HL-60 (cell line): ENCODE measurements at places on chromosomes 1 and 21.

GRCh38 chr1:172905452-172905851, 145.3 kb downstream of the TNFSF18 start:
- no peak for DNase-seq

DNA sequence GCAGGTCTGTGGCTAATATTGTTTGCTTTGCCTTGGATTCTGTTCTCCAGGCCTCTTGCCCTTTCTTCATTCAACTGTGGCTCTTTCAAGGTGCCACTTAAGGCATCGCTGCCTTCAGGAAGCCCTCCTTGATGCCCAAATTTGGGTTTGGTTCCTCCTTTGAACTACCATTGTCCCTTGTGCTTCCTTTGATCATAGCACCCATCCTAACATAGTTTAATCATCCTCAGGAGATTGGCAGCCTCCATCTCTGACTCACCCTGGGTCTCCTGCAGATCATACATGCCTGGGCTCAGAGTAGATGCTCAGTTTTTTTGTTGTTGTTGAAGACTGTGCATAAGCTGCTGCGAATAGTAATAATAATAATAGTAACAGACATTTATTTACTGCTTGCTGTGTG, 54.4 kb upstream of the ACOT11 start:
- DNase-seq: no peak

DNA sequence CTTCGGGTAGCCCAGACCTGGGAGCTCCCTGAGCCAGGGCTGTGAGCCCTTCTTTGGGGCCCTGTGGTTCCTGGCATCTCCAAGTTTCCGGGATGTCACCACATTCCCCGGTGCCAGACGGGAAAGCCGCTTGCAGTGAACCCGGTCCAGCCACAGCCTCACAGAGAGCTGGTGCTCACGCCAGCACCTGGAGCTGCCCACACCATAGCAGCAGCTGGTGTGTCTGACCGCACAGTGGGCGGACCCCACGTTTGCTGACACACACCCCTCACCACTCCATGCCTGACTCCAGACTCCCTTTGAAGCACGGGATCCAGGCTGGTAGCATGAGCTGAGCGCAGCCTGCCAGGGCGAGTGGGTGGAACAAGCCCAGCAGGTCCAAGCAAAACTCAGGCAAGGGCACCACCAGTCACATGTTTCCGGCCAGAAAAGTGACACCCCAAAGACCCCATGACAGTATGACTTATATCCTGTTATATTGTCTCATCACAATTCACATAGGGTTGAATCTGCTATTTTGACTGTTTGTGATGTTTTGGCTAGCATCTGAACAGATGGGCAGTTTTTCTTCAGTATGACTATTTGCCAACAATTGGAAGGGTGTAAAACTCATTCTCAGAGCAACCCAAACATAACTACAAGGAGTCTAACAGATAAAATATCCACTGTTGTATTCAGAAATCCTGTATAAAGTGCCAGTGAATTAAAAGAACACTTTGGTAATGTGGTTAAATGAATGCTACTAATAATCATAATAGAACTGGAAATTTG, 285.4 kb downstream of the SMYD3 start:
- no peak for DNase-seq

DNA sequence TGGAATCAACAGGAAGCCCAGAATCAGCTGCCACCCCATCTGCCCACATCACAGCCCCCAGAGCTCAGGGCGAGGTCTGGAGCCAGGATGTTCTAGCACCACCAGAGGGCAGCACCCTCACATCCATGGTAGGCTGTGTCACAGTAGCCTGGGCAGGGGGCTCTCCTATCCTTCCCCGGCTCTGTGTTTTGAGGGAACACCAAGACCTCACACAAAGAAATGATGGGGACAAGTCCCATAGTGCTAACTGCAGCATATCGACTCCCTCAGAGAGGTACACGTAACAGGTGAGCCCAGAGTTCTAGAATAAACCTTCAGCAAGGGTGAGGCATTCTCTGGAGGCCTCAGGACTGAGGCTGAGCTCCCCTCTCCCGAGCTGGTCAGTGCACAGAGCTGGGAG, 2.3 kb upstream of the KCNC4 start:
- DNase-seq: peak; percentile 53

- no peak for DNase-seq
Observed at GRCh38 chr1:202642619-202643291, 67.5 kb downstream of the SYT2 start.

DNA sequence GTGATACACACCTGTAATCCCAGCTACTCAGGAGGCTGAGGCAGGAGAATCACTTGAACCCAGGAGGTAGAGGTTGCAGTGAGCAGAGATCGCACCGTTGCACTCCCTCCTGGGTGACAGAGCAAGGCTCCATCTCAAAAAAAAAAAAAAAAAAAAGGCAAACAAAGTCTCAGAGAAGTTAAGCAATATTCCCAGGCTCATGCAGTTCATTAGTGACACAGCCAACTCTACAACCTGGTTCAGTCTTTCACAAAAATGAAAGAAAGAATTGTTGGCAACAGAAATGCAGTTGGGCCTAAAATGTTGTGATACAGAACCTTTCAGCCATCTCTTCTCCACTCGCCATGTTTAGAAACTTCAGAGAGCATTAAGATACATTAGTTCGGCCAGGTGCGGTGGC, 242.1 kb downstream of the LTN1 start:
- no peak for DNase-seq

- DNase-seq: no peak
Observed at GRCh38 chr21:31538816-31539215, 120.7 kb upstream of the SOD1 start.

DNA sequence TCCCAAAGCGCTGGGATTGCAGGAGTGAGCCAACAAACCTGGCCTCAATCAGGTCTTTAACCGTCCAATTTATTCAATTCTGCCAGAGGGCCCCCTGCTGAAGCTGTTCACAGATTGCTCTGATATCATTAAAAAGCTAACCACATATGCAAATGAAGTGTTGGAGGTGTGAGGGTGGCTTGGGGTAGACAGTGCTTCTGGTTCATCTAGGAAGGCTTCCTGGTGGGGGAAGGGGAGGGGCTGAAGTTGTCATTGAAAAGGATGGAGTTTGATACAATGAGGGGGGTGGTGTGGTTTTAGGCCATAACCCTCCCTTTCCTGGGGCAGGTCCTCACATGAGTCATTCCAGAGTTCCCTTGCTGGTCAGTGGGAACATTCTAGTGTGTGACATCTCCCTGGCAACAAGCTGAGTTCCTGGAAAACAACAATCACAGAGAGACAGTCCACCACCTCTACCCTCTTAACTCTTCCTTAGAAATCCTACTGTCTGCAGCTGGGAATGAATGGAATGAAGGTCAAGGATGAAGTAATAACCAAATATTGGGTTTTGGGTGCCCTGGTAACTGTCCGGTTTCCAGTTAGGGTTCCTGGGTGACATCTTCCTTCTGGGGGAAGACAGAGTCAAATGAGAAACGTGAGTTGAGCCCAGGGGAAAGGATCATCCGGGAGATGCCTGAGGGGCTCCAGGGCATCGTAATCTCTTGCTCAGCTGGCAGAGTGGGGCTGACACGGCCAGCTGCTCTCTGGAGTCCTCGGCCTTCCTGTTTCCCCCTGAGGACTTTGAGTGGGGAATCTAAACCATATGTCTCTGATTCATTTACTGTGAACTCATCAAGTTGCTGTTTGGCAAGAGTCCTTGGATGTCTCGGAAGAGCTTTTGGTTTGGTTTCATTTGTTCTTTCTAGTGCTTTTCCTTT, 32.2 kb downstream of the BATF3 start:
- no peak for DNase-seq

DNA sequence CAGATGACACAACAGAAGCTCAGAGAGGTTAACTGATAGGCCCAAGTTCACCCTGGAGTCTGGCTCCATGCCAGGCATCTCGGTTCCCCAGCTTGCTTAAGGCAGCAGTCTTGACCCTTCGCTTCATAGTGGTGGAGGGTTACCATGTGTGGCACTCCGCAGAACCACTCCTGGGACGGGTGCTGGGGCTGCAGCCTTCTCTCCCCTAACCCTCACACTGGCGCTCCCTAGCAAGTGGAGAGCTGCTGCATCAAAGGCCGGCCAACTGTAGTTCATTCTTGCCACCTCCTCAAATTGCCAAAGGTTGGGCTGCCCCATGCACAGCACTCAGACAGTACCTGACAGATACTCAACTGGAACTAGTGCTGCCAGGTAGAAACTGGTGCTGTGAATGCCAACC, 70.2 kb upstream of the KCND3 start:
- DNase-seq: no peak

DNA sequence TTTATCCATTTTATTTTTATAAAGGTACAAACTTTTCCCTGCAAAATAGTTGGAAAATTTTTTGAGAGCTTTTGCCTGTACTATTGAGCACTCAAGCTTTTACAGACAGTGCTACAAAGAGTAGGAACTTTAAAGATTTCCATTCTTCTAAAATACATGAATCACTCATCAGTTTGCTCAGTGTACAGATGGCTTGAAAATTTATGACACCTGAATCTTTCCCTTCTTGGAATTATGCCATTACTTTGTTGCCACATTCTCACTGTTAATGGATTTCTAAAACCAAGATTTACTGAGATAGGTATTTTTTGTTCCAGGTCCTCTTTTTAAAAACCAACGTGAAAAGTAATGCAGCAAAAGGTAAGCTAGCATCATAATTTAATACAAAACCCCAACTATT, 76.0 kb downstream of the GPATCH2 start:
- DNase-seq: no peak

- DNase-seq: no peak
Observed at GRCh38 chr1:237183963-237184540, 142.1 kb downstream of the RYR2 start.

GRCh38 chr1:70790232-70790923, 257.2 kb downstream of the PTGER3 start:
- DNase-seq: no peak

- no peak for DNase-seq
Observed at GRCh38 chr1:1019122-1019999, 559 bp upstream of the AGRN start.

GRCh38 chr1:182054698-182055326, 6.7 kb downstream of the ZNF648 start:
- peak; percentile 75 for DNase-seq

GRCh38 chr1:157671895-157672294, 28.7 kb downstream of the FCRL3 start:
- no peak for DNase-seq

DNA sequence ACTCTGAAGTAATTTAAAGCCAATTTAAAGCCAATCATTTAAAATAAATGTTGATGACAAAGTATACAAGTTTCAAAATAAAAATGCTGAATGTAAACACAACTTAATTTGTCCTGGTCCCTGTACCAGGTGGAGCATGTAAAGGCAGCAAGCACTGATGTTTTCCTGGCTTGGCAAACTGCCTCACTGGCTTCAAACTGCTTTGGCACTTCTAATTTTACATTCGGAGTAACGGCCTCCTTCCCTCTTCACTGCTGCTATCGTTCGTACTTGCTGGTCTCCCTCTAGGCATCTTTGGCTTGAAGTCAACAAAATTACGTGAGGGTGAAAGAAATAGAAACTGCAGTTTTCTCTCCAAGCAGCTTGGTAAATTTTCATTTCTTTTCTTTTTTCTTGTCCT, 287.9 kb downstream of the LTN1 start:
- DNase-seq: no peak

GRCh38 chr1:173410133-173410793, 66.9 kb upstream of the PRDX6 start:
- no peak for DNase-seq

GRCh38 chr21:31804008-31804394, 68.8 kb upstream of the HUNK start:
- no peak for DNase-seq

DNA sequence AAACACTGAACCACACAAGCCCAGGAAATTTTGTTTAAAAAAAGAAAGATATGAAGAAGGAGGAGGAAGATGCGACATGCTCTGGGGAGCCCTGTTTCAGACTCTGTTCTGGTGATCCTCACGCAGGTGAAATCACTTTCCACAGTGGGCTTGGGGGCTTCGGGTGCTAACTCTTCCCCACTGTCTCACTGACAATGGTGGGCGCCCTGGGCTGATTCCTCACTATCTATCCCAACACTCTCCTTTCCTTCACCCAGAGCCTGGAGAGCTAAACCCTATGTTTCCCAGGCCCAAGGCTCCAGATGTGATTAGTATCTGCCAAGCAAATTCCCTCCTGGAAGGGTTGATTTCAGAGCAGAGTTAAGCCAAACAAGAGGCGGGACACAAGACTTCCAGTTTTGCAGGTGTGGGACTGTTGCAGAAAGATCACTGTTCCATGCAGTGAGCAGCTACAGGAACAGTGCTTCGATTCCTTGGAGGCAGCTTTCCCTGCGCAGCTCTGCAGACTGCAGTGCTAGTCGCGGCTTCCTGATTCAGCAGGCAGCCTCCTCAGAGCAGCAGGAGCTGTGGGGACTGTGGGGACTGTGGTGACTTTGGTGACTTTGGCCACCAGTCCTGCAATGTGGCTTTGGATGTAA, 168.3 kb downstream of the RHOU start:
- no peak for DNase-seq

DNA sequence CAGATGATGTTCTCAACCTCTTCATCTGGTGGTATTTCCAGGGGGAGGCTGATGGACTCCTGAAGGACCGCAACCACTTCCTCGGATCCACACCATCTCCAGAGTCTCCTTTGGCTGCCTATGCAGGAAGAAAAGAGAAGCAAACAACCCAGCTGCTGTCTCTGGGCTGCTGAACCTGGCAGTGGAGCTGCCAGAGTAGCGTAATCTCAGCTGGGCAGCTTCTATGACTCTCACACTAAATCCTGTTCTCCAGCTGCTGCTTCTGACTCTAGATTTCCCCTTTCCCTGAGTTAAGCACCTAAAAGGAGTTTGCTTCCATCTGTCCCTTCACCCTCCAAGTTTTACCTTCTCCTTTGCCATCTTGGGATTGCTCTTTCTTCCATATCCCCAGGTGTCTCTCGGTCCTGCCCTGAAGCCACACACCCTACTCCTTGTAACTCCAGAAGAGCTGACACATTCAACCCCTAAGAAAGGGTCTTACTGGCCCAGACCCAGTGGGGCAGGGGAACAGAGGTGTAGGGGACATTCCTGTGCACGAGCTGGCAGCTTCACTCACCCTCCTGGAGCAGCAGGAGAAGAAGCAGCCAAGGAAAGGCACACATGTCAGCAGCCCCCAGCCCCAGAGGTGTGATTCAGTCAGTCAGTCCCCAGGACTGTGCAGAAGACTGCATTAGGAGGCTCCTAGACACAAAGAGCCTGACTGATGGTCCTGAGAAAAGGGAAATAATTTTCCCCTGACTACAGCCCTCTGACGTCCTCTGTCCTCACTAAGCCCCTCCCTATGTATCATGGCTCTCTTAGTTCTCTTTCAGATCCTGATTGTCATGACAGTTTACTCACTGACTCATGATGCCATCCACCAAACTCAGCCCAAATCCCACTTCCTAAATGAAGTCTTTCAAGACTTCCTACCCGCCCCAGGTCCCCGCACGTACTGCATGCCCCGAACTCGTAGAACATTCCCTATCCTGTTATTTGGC, at the start of gene SLAMF9:
TSS of gene SLAMF9 (minus strand) at position 702 of the 980 bp plus-strand sequence. CDS start at position 602, 100 bp downstream.
- no peak for DNase-seq

DNA sequence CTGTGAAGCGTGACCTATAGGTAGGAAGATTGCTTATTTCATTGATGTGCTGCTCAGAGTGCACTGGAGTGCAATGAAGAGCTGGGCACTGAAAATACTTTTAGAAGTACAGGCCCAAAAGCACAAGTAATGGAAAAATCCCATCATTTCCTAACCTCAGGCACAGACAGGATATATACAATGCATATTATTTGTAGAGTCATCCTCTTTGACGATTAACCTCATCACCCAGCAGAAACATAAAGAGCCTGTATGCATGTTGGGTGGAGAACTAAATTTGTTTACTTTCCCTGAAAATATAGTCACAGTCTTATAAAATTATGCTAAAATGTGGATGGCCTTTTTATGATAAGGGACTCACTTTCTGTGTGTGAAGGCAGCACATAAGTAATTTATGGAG, 98.1 kb downstream of the TNNI3K start:
- no peak for DNase-seq

- no peak for DNase-seq
Observed at GRCh38 chr1:30268923-30269666, 454.3 kb downstream of the MATN1 start.
